ENCODE measurements at places on chromosomes 6 and 20.
A peak's percentile ranks its signal among the peaks of the same experiment; 100 is the strongest.

- no peak for DNase-seq
These were observed 336.4 kb upstream of the SOX4 start for GRCh38 chr6:21257125-21257524.

GRCh38 chr6:14802514-14803160, 443.2 kb upstream of the JARID2 start:
- no peak for DNase-seq

- no peak for DNase-seq
These were observed 17.2 kb downstream of the C6orf132 start for GRCh38 chr6:42125231-42125630.

DNA sequence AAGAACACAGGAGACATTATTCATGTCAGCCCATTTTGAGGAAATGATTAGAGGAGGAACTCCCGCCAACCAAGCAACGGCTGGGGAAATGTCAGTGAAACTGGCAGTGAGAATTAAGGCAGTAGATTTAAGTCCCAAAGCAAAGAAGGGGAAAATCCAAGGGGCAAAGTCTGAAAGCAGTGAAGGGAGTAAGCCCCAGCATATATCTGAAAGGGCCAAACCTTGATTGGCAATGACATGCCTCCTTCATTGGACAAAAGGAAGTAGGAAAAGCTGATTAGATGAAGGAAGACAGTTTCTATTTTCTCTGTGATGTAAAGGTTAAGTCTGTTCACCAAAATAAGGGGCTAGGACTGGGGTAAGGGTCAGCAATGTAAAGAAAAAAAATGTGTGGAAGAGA, 190.3 kb downstream of the RNF144B start:
- no peak for DNase-seq

GRCh38 chr6:160070427-160070826, 51.2 kb upstream of the SLC22A1 start:
- no peak for DNase-seq

GRCh38 chr6:14968056-14968637, 277.7 kb upstream of the JARID2 start:
- DNase-seq, result no peak

DNA sequence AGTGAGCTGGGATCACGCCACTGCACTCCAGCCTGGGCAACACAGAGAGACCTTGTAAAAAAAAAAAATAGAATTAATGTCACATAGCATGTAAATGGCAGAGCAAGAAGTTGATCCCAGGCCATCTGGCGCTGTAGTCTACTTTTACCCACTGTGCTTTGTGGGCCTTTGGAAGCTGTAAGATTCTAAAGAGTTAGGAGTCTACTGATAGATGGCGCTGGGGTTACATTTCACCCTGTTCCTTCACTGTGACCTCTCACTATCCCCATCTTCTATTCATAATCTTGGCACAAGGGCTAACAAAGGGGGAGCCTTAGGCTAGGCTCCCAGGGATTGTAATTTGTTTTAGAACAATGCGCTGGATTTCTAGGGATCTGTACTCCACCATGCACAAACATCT, 24.4 kb downstream of the SIRPD start:
- DNase-seq, result no peak

GRCh38 chr20:42741906-42742305, 447.8 kb downstream of the PTPRT start:
- no peak for DNase-seq

DNA sequence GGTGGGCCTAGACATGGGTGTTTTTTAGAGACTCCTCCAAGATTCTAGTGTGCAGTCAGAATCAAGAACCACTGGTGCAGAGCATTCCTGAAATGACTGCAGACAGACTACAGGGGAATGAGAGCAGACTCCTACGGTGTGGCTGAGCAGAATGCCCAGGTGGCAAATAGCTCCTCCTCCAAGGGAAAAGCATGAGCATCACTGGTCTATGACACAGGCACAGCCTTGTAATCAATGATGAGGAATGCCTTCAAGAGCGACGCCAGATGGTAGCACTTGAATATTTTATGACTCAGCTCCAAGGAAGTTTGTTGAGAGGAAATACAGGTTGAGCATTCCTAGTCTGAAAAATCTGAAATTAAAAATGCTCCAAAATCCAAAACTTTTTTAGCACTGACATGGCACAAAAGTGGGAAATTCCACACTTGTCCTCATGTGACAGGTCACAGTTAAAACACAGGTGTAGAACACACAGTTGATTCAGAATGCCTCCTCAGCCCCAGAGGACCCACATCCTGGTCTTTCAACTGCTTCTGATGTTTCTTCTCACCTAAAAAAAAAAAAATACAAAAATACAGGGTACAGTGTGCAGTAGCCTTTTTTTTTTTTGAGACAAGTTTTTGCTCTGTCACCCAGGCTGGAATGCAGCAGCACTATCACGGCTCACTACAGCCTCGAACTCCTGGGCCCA, 10.6 kb upstream of the FAM8A1 start:
- DNase-seq, result no peak

- DNase-seq, result peak; percentile 32
These were observed 156.9 kb downstream of the VEGFA start for GRCh38 chr6:43926634-43927531.
